Melanocyte of skin (primary cell): ENCODE measurements at places on chromosomes 12 and 14. TPM values are rescaled to one million over a fixed set of nuclear protein-coding genes. Genes with fewer than 3 reads are reported as not detected.

KLHL33 gene
- under 0.01 and 0.15 TPM in 2 replicates for total RNA-seq

SLC4A8 gene
- total RNA-seq, result 0.34 and 1.5 TPM in 2 replicates

SDSL gene
- total RNA-seq, result 7.6 and 10.7 TPM in 2 replicates

NOS1 gene
- total RNA-seq, result not detected in 2 replicates

OR6C2 gene
- not detected in 2 replicates for total RNA-seq
